ENCODE measurements at places on chromosomes 6 and 20.

- DNase-seq = no peak
These were observed 25.8 kb downstream of the SEC23B start for GRCh38 chr20:18533491-18533890.

- no peak for DNase-seq
These were observed 391 bp upstream of the B3GAT2 start for GRCh38 chr6:70957284-70957617.

GRCh38 chr20:50295762-50296449 is 105.3 kb downstream of the CEBPB start:
- DNase-seq = no peak

GRCh38 chr6:68976260-68976659 is 341.2 kb downstream of the ADGRB3 start:
- DNase-seq = no peak

DNA sequence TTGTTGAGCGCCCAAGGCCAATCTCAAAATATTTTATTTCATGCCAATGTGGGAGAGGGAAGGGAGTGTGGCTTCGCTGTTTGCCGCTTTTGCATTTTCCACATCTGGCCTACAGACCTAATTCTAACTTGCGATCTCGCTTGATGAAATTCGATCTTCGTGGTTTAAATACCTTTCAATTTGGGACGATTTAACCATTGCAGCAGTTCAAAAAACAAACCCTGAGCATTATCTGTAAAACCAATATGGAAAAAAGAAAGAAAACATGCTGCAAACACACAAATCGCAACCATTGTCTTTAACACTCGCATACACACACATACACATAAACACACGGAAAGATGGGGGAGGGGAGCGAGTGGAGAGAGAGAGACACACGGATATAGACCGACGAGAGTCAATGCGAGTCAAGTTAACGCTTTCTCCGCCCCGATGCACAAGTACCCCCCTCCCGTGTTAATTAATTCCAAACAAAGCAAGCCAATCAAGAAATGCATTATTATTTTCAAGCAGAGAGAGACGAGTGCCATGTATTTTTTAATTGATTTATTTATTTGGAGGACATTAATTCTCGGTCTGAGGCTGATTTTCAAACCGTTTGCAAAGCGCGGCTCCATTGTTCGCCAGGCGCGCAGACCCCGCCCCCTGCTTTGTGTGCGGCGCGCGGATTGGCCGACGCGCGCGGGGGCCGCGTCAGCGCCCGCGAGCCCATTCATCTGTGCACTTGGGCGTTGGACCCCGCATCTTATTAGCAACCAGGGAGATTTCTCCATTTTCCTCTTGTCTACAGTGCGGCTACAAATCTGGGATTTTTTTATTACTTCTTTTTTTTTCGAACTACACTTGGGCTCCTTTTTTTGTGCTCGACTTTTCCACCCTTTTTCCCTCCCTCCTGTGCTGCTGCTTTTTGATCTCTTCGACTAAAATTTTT is at the start of gene MARCKS:
Gene MARCKS (plus strand): TSS at position 721 of the 931 bp plus-strand sequence. CDS start 401 bp downstream, outside the sequence.
- no peak for DNase-seq

- no peak for DNase-seq
These were observed 166.4 kb upstream of the ZNF217 start for GRCh38 chr20:53760025-53760441.

- DNase-seq = peak; percentile 17
These were observed 1.3 kb downstream of the HINT3 start for GRCh38 chr6:125957845-125958244.

GRCh38 chr6:8657522-8657921 is 222.2 kb upstream of the SLC35B3 start:
- no peak for DNase-seq

GRCh38 chr6:39906318-39906761 is 27.9 kb downstream of the MOCS1 start:
- DNase-seq = no peak

GRCh38 chr6:11231564-11232192 is 790 bp downstream of the NEDD9 start:
- peak; percentile 72 for DNase-seq

DNA sequence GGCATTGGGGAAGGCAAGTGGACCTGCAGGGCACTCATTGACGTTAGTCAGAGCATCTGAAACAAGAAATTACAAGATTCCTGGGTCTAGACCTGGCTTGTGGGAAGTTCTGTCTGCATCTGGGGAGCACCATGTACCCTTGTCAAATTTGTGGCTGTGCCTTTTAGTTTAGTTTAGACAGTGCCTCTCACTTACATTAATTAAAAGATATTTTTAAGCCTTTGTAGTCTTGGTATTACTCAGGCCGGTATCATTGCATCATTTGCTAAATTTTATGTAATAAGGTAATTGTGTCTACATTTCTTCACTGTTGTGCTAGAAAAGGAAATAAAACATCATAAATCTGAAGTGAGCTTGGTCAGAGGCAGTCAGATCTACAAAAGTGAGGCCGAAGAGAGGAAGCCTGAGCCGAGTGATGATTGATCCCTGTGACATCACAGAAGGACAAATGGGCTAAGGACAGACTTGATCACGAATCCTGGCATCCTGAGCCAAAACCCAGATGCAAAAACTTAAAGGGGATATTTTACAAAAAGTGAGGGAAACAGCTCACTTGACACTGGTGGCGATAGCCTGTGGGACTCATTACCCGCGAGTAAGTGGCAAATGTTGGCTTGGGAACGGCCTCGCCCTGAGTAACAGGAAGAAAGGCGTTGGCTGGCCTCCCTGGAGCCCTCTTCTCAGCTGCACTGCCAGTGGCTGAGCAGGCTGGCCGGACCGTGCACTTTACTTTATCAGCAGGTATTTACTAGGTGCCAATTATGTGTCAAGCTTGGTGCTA is 106.5 kb downstream of the TCP11 start:
- no peak for DNase-seq

DNA sequence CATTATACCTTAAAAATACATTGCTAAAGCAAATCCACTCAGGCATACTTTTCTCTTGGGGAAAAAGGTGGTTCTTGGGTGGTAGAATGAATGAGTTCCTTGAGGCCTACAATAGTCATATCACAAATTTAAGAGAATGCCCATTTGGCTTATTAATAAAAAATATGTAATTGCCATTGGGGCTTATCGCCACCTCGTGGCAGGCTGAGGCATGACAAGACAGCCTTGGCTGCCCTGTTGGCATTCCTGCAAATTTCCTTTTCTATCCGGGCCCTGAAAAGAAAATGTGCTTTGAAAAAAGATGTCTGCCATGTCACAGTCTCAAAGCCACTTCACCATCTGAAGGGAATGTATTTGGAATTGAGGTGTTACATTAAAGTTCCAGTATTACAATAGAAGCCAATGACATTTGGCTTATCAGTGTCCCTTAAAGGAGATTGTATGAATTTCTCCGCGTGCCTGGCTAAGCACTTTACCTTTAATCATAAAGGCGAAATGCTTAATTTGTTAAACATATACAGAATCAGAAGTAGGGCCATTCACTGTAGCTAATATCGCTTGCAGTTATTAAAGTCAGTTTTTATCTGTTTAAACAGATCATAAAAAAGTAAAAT is 188.3 kb upstream of the ZFP64 start:
- DNase-seq = peak; percentile 53

DNA sequence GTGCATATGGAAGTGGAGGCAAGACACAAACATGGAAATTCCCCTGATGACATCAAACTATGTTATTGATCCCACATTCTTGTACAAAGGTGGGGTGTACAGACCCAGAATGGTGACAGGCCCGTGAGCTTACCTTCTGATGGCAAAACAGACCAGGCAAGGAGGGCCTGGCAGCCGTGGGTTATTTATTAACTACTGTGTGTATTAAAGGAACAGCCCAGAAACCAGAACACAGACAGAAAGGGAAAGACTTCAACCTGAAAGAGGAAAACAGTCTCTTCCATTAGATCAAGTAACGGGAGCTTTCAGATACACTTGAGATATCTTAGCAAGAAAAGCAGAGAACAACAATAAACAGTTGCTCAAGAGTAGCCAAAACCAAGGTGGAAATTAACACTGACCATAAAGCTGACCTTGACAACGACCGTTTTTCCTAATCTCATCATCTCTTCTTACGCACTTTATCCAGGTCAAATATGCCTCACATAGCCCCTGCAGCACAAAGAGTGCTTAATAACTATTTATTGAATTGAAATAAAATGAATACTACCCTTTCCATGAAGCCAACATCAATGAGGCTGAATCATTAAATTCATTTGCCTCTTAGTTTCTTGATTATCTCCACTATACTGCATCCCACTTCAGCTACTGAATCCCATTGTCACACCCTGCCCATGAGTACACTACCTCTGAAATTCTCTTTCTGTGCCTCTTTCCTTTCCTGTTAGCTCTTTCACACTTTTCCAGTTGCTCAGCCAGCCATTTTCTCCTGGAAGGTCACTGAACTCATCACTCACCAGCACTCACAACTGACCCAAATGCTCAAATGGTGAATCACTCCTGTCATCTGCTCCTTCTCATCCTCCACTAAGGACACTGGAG is 67.4 kb downstream of the MOXD1 start:
- peak; percentile 20 for DNase-seq

- DNase-seq = no peak
These were observed 22.1 kb upstream of the EYA2 start for GRCh38 chr20:46872328-46873211.

- DNase-seq = no peak
These were observed 591.9 kb downstream of the DOK5 start for GRCh38 chr20:55067158-55067825.

DNA sequence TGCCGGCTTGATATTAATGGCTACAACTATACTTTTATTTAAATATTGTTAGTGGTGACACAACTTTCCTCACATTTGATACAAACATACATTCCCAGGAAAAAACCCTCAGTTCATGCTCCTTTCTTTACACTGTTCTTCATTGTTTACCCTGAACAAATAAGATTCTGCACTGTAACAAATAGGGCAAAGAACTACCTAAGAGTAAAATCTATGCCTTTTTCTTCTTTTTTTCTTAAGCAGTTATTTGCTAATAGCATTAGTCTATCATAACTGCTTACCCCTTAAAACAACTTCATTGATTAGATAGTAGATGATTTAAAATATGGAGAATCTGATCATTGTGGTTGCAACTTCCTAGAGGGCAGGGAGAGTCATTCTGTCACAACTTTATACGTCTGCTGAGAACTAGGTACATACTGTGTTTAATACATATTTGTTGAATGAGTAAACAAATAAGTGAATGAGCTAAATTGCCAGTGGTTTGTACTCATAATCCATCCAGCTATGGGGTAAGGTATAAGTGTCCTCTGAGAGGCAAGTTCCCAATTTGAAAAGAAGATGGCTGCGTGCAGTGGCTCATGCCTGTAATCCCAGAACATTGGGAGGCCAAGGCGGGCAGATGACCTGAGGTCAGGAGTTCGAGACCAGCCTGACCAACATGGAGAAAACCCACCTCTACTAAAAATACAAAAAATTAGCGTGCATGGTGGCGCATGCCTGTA is 161.0 kb downstream of the CDK19 start:
- DNase-seq = peak; percentile 35

DNA sequence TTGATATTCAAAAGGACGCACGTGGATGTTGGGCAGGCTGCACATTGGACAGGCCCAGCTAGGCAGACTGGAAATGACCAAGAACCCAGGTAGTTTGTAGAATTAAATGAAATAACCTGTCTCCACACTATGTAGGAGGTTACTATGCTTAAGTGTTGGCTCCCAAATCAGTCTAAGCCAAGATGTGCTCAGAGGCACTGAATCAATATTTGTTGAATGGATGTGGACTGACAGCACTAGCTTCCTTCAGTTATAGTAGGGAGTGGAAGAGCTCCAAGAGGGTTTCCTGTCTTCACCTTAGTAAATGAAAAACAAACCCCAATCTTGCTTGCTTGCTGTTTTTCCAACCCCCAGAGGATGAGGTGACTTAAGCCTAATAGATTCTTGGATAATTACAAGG is 180.5 kb downstream of the JARID2 start:
- DNase-seq = no peak

- no peak for DNase-seq
These were observed 60.5 kb downstream of the HS3ST5 start for GRCh38 chr6:114282292-114282691.

- DNase-seq = no peak
These were observed 24.9 kb upstream of the MAP3K4 start for GRCh38 chr6:160966493-160967229.

DNA sequence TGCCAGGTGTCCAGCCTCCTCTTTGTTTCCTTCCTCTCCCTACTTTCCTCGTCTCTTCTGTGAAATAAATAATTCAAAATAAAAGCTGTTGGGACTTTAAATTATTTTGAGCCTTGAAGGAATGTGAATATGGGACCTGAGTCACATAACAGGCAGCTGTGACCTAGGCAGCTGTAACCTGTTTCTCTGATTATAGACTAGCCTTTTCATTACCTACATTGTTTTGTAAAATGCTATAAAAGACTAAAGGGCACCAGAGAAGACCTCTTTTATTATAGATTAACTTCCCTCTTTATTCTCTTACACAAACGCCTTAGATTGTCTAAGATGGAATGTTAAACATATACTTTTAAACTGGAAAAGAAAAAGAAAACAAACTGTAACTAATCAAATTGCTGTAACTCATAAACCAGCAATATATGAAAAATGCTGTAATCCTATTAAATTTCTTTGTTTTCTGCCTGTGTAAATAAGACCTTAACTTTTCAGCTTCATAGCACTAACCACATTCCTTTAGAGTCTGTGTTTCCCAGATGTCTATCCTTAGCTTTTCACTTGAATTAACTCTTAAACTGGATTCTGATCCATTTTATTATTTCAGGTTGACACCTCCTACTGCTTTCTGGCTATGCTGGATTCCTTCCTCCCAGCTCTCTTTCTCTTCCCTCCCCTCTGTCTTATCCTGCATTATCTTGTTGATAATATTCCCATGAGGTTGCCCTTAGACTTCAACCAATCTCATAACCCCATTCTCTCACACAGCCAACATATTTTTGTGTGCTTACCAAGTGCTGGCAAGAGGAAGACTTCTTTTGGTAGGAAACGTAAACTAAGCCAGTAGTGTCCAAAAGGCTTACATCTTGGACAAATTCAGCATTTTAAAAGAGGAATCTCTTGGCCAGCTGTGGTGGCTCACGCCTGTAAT is 69.2 kb downstream of the TPD52L1 start:
- DNase-seq = no peak

- peak; percentile 85 for DNase-seq
These were observed 93.4 kb downstream of the SLC22A23 start for GRCh38 chr6:3363296-3364025.

- no peak for DNase-seq
These were observed 74.4 kb downstream of the BCAS1 start for GRCh38 chr20:53995949-53996348.
